ENCODE measurements at places on chromosomes 2 and 18.

DNA sequence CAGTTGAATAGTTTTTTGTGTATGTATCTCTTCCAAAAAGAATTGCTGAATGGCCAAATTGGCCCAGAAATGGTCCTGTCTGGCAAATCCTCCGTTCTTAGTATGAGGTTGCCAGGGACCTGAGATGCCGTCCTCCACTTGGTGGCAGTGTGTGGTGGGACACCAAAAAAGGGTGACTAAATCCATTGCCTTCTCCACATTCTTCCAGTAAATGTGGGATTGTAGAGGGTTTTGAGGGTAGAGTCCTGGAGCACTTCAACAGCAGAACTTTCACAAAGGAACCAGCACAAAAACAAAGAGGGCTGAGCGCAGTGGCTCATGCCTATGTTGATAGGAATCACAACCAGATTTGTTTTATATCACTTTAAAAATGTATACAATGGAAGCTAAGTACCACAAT is 199.9 kb downstream of the BCL2 start:
- peak; percentile 25 for DNase-seq

- DNase-seq: no peak
Measured at GRCh38 chr2:53697686-53698085, 69.9 kb upstream of the CHAC2 start.

DNA sequence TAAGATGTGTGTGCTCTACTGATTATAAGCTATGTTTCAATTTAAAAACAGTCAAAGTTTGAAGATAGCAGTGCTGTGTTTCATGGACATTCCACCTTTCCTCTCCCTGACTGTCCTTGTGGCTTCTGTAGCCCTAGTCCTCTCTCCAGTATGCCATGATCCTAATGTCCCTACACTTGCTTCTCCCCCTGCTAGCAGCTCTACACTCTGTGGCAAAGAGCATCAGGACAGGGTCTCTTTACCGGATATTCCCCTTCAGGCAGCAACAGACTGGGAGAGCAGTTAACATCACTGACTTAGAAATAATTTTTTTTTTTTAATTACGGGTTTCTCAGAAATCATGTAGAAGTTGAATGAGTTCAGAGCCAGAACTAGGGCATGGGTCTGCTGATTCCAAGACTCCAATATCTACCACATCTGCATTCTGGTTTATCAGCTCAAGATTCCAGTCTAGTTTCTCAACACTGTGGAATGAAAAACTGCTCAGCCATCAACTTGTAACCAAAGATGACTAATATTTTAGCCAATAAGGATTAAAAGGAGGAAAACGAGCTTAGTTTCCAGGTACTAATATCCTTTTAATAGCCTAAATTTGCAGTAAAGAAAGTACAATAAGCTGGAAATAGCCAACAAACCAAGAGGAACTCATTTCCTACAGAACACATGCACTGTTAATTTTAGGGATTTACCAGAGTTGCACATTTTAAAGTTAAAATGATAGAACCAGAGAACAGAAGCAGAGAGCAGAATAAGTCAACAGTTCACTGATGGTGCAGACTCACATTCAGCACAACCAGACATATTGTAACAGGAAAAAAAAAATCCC is 45.2 kb downstream of the TMEM131 start:
- no peak for DNase-seq

DNA sequence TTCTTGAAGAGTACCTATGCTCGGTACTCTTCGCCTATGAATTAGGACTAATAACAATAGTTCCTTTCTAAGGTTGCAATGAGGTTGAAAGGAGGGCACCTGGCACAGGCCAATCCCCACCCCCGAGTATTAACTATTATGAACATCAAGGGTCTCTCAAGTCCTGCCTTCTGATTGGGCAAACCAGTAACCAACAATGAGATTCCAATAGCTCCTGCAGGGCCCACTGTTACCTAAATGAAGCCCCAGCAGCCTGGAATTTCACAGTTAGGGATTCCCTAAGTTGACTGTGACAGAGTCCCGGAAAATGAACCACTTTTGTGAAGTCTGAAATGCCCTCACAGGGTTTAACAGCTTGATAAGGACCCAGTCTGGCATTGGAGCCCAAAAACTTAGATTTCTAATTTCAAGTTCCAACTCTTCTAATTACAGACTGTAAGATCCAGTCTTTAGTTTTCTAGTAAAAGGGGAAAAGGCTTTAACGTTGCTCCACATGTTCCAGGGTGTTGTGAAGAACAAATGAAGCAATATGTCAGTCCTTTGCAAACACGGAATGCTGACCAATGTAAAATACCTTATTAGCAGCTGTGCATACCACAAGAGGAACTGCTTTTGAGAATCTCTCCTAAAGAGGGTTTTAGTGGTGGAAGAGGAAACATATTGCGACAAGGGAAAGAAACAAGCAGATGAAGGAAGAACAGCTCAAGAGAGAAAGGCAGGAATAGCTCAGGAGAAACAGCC is 277.7 kb upstream of the MAP2 start:
- peak; percentile 9 for DNase-seq

- no peak for DNase-seq
Measured at GRCh38 chr2:71934320-71934593, 213.4 kb downstream of the CYP26B1 start.

- no peak for DNase-seq
Measured at GRCh38 chr2:156630579-156631337, 194.6 kb downstream of the GPD2 start.

All from tibial nerve (tissue), 4 donors.